ENCODE measurements at places on chromosomes 16 and 17.

DNA sequence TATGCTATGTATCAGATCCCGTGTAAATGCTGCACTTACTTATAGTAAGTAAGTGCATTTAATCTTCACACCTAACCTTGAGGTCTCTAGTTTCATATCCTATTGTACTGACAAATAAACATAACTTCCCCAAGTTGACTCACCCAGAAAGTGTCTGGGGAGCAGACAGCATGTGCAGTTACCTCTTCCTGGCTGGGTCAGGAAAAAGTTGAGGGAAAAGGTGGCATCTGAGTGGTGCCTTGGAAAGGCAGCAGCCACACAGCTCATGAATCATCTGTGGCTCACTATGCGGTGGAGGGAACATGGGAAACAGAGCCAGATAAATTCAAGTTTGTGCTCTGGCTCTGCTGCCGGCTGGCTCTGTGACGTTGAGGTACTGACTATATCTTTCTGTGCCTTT lies 382.0 kb upstream of the DYNLRB2 start:
- peak; percentile 44 for DNase-seq

DNA sequence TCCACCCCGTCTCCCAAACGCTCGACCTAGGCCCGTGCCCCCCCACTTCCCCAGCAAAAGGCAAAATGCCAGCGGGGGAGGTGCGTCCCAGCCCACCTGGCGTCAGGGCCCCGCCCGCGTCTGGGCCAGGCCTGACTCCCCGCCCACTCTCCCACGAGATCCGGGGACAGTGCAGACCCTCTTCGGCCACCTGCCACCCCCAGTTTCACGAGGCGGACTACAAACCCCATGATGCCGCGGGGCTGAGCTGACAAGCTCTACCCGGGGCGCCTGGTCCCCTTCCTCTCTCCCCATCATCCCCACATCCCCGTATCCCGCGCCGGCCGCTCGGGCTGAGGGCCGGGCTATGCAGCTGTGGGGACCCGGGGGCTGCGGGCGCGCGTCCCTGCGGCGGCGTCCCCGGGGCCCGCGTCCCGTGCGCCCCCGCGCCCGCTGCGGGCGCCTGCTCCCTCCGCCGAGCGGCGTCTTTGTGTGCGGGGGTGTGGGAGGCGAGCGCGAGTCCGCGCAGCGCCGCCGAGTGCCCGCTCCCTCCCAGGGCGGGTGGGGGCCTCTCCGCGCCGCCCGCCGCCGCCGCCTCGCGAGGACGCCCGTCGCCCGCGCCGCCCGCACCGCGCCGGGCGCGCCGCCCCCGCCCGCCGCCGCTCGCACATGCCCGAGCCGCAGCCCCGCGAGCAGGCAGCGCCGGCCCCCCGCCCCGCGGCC lies at the start of gene ANKRD13B:
Gene ANKRD13B, plus strand, starts transcription at position 283 of the 702 bp plus-strand sequence. CDS start 490 bp downstream, outside the sequence.
- no peak for DNase-seq

GRCh38 chr17:67514998-67515397 lies 137.9 kb downstream of the PITPNC1 start:
- DNase-seq: no peak

DNA sequence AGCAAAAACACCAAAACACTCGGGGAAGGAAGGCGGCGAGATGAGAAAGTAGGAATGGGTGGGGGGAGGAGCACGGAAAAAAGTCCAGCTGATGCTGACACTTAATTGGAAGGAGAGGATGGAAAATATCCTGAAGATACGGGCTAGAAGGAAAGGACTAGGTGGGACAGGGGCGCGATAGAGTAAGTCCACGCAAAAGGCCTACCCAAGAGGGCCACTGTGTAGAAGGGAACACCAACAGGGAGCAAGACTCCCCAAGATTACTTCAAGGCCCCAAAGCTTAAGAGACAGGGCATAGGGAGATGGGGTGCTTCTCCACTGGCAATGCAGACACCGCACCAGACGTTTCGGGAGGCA lies 736 bp downstream of the APPBP2 start:
- no peak for DNase-seq

DNA sequence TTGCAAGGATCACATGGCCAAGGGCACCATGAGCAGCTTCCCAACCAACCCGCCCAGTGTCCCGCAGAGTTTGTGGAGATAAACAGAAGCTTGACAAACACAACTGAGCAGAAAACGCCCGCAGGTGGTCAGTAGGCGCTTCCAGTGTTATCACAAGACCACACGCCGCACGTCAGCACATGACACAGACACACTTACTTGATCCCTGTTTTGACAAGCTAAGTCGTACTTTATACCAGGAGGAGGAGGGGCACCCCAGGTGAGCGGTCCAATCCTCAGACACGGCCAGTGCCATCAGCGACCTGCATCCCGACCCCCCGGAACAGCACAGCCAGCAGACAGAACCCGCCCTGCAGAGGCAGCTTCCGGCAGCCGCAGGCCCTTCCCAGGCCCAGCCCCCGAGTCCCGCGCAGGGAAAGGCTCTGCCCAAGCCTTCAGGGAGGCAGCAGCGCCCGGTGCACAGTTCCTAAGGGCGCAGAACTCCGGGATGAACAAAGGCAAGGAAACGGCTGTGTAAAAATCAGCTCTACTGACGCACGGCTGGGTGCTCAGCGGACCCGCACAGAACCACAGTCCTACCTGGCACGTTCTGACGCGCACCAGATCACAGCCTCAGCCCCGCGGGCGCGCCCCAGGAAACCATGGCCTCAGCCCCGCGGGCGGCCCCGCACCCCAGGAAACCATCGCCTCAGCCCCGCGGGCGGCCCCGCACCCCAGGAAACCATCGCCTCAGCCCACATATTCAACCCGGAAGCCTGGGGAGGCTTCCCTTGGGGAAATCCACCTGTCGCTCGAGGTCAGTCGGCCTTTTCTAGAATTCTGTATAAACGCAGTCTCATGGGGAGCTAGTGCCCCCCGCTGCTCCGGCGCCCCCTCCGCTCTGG lies 27.8 kb downstream of the AXIN1 start:
- DNase-seq: no peak

- DNase-seq: no peak
Observed at GRCh38 chr17:9239793-9240658, 218.7 kb downstream of the NTN1 start.

DNA sequence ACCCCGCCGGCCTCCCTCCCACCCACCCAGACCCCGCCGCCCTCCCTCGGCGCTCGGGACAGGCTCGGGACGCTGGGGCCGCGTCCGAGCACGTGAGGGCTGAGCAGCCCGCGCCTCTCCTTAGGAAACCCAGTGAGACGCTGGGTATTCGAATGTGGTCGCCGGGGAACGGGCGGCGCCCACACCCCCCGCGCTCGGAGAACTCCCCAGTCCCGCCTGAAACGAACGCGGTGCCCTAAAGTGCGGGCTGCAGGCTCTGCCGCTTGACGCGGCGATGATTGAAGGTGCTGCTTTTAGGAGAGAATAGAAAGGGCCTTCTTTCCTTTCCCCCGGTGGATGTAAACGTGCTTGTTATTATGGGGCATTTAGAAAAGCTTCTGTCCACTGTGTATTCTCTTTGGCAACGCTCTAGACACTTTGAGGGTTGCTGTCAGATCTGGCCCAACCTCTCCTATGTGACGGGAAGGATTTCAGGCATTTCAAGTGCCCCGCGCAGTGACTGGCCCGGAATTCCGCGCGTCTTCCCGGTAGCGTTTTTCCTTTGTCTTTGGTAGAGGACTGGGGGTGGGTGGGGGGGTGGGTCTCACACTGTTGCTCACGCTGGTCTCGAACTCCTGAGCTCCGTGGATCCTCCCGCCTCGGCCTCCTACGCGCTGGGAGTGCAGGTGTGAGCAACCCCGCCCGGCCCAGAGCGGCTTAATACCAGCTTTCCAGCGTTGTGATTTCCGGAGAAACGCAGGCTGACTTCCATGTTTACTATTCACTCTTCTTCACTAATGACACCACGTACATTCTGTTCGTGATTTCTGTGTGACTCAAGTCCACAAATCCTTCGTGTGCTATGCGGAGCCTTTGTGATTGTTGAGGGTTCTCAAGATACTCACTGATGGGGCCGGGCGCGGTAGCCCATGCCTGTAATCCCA lies 21.8 kb upstream of the FOXK2 start:
- no peak for DNase-seq

- DNase-seq: no peak
Observed at GRCh38 chr17:4449736-4450135, 16.0 kb downstream of the SPNS3 start.

DNA sequence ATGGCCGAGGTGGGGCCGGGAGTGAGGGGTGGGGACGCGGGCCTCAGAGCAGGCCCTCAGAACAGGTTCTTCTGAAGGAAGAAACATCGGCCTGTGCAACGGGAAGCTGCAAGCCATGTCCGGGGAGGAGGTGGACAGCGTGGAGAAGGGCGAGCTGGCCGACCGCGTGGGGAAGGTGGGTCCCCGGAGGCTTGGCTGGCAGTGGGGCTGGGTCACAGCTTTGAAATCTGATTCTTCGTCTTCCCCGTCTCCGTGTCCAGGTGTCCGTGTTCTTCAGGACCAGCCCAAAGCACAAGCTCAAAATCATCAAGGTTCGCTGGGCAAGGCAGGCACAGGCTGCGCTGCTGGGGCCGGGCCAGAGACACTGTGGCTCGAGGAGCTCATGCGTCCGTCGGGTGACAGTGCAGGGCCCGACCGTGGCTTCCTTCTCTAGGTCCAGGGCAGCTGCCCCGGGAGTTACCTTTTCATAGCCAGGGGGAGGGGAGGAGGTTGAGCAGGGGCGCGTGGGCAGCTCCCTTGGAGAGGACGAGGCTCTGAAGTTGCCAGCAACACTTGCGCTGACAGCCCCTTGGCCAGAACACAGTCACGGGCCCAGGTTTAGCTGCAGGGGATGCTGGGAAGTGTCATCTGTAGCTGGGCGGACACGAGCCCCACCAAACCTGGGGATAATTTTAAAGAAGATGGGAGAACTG lies 51.3 kb downstream of the MEAK7 start:
- DNase-seq: no peak

GRCh38 chr17:61574542-61575351 lies 16.3 kb downstream of the NACA2 start:
- DNase-seq: peak; percentile 52

DNA sequence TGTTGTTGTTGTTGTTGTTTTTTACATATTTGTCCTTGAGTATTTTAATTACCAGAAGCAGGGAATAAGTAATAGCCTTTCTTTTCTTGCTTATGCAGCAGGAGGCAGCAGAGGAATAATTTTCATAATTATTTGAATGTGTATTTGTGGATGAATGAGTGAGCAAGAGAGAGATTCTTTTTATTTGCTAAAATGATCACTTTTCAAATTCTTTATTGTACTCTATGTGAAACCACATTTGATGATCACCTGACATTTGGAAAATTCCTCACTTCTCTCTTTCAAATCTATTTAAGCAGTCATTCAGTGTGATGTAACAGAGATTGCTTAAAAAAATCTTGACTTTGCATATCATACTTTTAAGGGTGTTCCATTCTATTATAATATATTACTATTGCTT lies 223.6 kb downstream of the BCAS3 start:
- no peak for DNase-seq

- no peak for DNase-seq
Observed at GRCh38 chr17:3834811-3835210, 11.2 kb downstream of the NCBP3 start.

GRCh38 chr17:80441133-80441578 lies 26.2 kb downstream of the ENDOV start:
- DNase-seq: no peak

- DNase-seq: no peak
Observed at GRCh38 chr16:15494236-15494635, 59.8 kb downstream of the BMERB1 start.

DNA sequence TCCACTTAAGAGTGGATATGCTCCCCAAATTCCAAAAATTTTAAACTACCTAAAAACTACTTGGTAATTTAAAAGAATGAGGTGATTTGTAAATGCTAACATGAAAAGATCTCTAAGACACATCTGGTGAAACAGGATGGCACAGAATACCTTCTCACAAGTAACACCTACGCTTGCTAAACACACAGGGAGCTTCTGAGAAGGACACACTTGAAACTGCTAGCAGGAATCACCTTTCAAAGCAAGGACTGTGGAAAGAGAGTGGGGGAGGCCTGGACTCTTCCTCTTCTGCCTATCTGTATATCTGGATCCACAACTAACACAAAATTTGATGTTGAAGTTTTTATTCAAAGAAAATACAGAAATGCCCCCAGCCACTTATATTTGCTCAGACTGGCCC lies 52.4 kb downstream of the CYTH1 start:
- no peak for DNase-seq

- no peak for DNase-seq
Observed at GRCh38 chr17:41521574-41522261, 3.0 kb upstream of the KRT15 start.

GRCh38 chr17:9016941-9017552 lies 4.3 kb upstream of the NTN1 start:
- DNase-seq: no peak

DNA sequence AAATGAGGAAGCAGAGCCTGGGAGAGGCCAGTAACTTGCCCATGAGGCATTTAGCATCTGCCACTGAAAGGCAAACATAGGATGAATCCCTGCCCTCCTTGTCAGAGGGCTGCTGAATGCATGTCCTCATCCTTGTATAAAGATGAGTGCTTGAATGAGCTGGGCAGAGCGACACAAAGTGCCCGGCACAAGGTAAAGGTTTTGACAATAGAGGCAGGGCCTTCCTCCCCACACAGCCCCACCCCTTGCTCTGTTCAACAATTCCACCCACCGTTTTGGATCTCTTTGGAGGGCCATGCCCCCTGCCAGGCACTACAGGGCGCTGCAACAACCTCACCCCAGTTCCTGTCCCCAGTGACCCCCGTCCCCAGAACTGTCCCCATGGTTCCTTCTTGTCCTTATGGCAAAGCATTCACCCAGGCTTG lies 1.4 kb upstream of the KRT19 start:
- no peak for DNase-seq

DNA sequence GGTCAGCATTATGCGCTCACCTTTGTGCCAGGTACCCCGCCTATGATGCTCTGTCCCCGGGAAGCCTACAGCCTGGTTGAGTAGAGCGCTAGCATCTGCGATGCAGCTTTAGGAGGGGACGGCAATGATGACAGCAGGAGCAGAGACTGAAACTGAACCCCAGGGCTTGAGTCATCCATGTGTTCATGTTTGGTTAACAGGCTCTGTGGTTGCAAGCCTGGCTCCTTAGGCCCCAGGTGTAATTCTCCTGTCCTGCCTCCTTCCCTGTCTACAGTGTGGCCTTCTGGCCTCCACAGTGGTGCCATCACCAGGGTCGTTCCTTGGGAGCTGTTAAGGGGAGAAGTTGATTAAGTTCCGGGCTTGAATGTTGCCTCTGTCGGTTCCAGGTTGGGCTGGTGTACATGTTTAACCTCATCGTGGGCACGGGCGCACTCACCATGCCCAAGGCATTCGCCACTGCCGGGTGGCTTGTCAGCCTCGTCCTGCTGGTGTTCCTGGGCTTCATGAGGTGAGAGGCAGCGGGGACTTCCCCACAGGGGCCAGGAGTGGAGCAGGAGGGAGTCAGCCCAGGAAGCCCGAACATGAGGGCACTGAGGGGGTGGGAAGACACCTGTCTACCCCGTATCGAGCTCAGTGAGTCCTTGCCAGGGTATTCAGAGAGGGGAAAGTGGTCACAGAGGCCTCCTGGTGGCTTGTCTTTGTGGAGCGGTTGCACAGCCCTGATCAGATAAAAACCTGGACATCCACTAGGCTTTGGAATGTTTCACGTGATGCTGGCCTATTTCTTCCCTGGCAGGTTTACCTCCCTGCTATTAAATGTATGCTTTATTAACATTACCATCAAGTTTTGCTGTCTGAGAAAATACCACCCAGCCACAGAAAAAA lies 9.2 kb upstream of the NAT9 start:
- DNase-seq: no peak
